ENCODE measurements at places on chromosomes 3 and 15. TPM values are rescaled to one million over a fixed set of nuclear protein-coding genes. Genes with fewer than 3 reads are reported as not detected.
A peak's percentile ranks its signal among the peaks of the same experiment; 100 is the strongest.

DNA sequence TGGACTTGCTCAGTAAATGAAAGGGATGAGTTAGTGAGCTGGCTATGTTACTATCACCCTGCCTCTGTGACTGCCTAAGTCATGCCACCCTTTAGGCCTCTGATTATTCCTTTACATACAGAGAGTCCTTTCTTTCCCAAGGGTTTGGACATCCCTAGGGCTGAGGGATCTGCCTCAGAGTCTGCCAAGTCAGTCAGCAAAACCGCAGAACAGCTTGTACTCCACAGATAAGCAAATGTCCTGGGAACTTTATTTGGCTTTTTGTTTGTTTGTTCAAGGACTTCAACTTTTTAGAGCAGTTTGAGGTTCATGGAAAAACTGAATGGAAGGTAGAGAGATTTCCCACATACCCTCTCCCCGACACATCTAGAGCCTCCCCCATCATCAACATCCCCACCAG is 82.6 kb upstream of the TRIM42 start:
- DNase-seq: no peak

DNA sequence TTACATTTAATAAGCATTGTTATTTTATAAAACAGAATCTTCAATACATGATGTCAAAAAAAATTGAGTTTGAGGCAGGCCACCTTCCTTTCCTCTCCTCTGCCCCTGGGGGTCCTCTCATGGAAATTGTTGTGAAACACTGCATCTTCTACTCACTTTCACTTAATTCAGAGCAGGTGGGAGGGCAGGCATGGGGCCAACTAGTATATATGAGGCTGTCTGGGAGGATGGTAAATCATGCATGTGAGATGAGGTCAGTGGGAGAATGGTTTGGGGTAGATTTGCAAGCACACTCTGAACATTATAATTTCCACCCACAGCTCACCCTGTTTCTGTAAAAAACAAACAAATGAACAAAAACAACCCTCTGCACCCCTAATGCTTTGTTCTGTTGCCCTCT is 10.4 kb upstream of the CCDC14 start:
- no peak for DNase-seq

DNA sequence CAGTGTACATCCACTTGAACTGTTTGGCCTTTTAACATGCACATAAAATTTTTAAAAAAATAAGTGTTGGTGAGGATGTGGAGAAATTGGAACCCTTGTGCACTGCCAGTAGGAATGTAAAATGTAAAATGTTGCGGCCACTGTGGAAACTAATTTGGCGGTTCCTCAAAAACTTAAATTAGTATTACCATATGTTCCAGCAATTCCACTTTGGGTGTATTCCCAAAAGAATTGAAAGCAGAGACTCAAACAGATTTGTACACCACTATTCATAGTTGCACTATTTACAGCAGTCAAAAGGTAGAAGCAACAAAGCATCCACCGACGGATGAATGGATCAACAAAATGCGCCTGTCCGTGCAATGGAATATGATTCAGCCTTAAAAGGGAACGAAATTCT is 55.2 kb upstream of the SEC61A1 start:
- no peak for DNase-seq

GRCh38 chr3:72708441-72708840 is 139.8 kb downstream of the SHQ1 start:
- no peak for DNase-seq

DNA sequence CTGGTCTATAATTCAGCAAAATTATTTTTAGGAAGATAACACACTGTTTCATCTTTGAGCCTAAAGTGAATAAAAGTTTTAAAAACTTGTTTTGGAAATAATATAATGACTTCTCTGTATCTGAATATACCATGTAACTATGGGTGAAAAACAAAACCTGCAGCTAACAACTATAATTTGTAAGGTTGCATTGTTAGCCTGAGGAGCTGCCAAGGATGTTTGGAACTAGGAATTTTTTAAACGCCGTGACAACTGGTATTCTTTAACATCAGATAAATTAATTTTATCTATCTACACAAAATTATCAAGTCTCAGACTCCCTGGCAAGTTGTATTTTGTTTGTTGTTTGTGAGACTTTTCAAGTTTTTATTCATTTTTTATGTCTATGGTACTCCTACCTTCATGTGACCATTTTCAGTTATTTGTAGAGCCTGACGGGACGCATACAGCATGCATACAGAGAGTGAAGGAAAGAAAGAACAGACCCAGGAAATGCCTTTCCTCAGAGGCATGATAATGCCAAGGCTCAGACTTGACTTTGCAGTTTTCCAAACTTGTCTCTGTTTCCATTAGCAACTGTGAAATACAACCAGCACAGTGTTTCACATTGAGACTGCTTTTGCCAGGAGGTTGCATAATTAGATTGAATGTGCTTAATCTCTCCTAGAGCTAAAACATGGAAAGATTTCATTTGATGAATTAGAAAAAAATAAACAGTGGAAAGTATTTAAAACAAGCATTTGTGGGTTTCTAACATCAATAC is 60.8 kb upstream of the ARHGEF26 start:
- peak; percentile 60 for DNase-seq

GRCh38 chr3:33887478-33887877 is 89.0 kb downstream of the PDCD6IP start:
- DNase-seq: no peak

- peak; percentile 27 for DNase-seq
Measured at GRCh38 chr3:72665701-72666446, 182.4 kb downstream of the SHQ1 start.

GRCh38 chr3:42713747-42714146 is 11.1 kb upstream of the HHATL start:
- DNase-seq: no peak

GRCh38 chr3:16280671-16281070 is 15.7 kb downstream of the OXNAD1 start:
- DNase-seq: no peak

- DNase-seq: no peak
Measured at GRCh38 chr15:63323798-63324563, 46.6 kb downstream of the APH1B start.

DNA sequence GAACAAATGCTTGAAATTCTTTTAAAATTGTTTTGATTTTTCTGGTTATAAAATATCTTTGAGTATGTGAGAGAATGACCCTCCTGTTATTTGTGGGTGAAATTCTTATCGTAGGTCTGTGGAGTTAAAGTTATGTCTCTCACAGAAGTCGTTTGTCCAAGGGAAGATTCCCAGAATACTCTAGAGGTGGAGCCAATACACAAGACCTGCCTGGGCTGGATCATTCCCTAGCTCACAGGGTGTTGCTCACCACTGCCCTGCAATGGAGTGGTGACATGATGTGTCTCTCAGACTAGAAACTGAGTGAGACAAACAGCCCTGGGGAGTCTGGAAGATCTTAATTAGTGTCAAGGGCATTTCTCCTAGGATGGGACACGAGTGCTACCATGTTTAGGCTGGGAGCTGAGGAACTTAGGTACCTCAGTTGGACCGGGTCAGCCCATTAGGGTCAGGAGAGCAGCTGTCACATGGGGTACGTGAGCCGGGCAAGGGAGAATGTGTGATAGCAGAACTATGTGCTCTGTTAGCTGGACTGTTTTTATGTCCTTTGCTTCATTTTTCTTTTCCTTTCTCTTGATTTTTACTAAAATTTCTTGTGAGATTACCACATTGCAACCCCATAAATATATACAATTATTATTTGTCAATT is 53.6 kb upstream of the MYO5C start:
- no peak for DNase-seq

DNA sequence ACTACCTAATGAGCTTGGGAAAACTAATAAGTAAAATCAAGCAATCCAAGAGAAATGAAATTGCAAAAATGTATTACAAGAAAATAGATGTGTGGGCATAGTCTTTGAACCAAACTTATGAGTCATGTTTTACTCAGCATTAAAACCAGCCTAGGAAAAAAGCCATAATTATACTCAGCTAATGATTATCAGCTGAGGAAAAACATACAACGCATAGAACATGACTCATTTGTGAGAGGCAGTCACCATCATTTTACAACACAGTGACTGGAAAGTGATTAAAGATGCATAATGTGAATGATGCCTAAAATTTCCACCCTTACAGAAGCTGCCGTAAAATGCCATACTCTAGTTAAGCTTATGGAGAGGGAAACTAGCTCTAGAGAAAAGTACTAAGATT is 238.0 kb upstream of the EOMES start:
- peak; percentile 32 for DNase-seq

The GNAT1 gene
- not detected for total RNA-seq

The ZNF620 gene
- 6.0 TPM for total RNA-seq

The SEMA5B gene
- total RNA-seq: 7.6 TPM

The BLM gene
- total RNA-seq: 43.6 TPM

The TMOD2 gene
- total RNA-seq: 1.6 TPM

The NOX5 gene
- total RNA-seq: not detected

The SHISA5 gene
- 63.5 TPM for total RNA-seq

The ANKUB1 gene
- not detected for total RNA-seq

The AP3B2 gene
- 22.0 TPM for total RNA-seq

The C3orf49 gene
- not detected for total RNA-seq

The ZNF445 gene
- 18.6 TPM for total RNA-seq

The CLDN16 gene
- total RNA-seq: 0.09 TPM

Data from A673 (cell line).